Inflammatory macrophage treated with lipopolysaccharide for 1 hour (primary cell): ENCODE measurements at places on chromosomes 1 and 21.

GRCh38 chr1:37865348-37866120 lies 6.1 kb upstream of the MTF1 start:
- no peak for DNase-seq

DNA sequence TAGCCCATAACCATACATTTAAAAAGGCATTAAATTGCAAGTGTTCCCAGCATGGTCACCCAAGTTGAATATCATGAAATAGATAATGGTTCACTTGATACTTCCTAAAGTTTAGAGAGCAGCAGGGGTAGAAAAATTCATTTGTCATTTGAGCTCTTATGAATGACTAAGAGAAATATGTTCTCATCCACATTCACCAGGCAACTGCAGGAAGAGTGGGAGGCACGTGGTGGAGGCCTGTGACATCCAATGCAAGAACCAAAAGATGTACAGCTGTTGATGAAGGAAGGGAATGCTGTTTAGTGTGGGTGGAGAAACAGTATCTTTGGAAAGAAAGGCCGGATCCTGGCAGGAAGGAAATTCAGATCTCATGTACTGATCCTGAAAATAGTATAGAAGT lies 473.1 kb downstream of the ADGRL2 start:
- no peak for DNase-seq

GRCh38 chr21:45438391-45439145 lies 33.6 kb downstream of the COL18A1 start:
- no peak for DNase-seq

- no peak for DNase-seq
Measured at GRCh38 chr1:242212401-242212800, 213.5 kb upstream of the MAP1LC3C start.

- no peak for DNase-seq
Measured at GRCh38 chr1:73623946-73624345, 574.0 kb downstream of the LRRIQ3 start.

- peak; percentile 66 for DNase-seq
Measured at GRCh38 chr1:62514746-62515423, 78.0 kb downstream of the USP1 start.

- DNase-seq = no peak
Measured at GRCh38 chr1:228440761-228441500, 24.3 kb upstream of the TRIM17 start.

DNA sequence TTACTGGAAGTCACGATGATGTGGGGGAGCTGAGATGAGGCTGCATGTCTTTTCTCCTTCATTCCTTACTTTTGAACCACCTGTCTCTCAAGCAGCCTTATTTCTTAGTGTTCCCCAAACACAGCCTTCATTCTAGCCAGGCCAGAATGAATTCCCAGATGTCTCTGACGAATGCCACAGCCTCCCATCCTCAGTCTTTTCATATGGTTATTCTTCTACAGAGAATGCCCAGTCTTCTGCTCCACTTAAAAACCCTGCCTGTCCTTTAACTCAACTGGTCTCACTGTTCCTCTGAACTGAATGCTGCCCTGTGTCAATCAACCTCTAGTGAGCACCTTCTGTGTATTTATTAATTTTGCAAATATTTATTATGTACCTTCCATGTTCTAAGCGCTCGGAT lies 156.2 kb downstream of the PLA2G4A start:
- no peak for DNase-seq

DNA sequence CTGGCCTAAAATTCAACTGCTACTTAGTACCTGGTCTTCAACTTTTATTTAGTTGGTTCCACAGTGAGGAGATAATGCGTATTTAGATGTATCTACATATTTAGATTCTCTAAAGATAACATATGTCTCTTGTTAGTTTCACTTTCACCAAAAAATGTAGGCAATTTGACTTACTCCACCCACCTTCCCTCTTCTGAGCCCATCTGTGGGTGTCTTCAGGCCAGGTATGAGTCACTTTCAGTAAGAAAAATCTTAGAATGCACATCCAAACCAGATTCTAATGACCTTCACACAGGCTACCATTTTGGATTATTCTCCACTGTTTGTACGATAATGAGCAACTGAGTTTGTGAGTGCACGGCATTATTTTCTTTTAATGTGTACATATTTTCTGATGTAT lies 501.7 kb downstream of the NEGR1 start:
- no peak for DNase-seq

- no peak for DNase-seq
Measured at GRCh38 chr1:37035014-37035691, 838 bp upstream of the GRIK3 start.

DNA sequence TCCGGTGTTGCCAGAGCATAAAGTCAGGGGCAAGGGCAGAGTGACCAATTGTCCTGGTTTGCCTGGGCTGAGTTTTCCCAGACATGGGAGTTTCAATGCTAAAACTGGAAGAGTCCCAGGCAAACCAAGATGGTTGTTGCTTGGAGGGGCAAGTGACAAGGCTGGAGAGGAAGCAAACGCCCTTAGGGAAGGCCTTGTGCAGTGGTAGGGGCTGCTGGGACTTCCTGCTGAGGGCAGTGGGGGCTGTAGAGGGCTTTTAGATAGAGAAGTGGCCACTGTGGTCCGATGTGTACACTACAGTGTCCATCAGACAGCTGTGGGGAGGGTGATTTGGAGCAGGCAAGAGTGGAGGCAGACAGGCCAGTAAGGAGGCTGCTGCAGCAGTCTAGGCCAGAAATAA lies 7.0 kb upstream of the CELA2A start:
- DNase-seq = no peak

GRCh38 chr1:1178794-1179331 lies 5.2 kb downstream of the TTLL10 start:
- DNase-seq = no peak

GRCh38 chr1:219959540-219960203 lies 31.3 kb upstream of the SLC30A10 start:
- no peak for DNase-seq

DNA sequence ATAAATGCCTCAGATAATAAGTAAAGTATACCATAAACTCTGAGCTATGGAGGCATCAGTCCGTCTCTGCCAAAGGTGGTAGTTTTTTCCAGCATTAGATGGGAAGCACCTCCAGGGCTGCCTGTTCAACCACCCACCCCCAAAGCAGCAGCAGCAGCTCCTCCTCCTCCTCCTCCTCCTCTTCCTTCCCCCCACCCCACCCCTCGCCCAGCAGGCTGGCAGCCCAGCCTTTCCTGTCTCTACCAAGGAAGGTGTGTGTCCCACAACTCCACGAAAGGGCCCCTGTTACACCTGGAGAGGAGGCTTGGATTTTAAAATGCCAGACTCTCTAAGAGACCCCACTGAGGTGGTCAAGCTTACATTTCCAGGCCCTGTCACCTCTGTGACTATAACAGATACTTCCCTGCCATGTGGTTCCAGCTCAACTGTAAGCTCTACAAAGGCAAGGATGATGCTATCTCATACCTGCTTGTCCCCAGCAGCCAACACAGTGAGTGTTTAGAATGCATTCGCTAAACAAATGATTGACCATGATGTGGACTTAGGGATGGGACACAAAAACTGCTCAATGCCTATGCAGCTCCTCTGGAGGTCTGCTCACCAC lies 76.7 kb downstream of the GFI1 start:
- DNase-seq = no peak

DNA sequence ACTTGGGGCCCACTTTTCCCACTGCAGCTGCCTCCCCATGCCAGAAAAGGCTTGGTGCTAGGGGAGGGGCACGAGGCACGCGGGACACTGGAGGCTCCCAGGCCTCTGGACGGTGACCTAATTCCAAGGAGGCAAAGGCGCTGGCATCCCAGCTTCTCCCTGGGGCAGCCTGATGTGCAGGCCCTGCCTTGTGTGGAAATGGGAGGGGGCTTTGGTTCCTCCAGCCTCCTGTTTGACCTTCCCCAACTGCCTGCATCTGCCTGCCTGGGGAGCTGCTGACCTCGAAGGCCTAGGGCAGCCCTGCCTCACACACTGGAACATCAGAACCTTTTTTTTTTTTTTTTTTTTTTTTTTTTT lies 39.9 kb downstream of the KIAA1614 start:
- no peak for DNase-seq

GRCh38 chr1:98222706-98223105 lies 301.9 kb upstream of the DPYD start:
- DNase-seq = no peak

DNA sequence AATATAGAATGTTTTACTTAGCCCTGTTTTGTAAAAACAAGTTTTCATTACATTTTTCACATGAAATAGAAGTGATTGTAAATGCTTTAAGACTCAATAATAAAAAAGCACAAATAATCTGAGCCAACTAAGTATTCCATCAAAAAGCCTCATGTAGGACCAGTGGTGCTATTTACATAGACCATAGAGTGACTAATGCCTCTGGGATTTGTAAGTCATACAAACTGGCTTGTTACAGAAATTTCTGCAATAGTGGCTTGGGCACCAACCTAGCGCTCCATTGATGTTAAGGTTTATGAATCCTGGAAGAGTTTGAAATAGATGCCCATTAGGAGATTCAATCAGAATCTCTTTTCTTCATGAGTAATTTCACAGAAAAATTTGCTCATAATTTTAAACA lies 31.9 kb downstream of the ZMYM1 start:
- DNase-seq = no peak

DNA sequence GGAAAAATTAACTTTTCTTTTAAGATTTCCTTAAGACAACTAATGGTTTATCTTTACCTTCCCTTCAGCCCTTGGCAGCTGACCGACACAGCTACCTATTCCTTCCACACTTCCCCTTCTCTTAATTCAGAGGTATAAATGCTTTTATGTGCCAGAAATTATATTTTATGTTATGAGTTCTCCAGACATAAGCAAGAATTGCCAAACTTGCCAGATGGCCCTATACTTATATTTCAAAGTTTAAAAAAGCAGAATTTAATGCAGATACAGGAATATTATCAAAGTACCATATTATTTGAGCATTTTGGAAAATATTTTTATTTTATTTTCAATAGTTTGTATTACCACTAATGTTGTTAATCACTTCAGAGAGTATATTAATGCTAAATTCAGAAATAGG lies 445.0 kb downstream of the PTBP2 start:
- no peak for DNase-seq

- DNase-seq = peak; percentile 49
Measured at GRCh38 chr1:183588827-183589226, 1.4 kb downstream of the NCF2 start.

DNA sequence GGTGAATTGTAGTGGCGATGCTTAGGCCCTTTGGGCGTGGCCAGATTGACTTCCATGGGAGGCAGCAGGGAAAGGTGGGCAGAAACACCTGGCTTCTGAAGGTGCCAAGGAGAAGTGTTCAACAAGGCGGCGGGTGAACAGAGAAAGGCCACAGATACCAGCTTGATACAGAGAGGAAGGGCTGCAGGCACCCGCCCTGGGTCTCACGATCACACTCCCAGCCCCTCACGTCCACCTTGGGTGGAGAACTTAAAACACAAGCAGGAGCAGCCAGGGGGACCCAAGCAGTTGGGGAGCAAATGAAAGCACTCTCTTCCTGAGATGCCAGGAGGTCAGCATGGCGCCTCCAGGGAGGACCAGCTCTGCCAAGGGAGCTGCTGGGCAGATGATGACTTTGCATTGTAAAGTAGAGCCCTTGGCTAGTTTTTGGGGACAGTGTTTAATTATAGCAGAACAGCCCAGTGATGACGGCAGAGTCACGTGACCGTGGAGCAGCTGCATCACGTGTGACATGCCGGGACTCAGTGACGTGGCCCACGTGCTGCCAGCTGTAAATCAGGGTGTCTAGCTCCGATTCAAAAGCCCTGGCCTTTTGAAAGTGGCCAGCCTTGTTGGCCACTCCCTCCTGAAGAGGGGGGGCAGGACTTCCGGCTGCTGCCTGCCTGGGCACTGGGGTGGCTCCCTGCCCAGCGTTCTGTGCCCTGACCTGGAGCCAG lies 19.0 kb downstream of the SLC37A1 start:
- peak; percentile 61 for DNase-seq

GRCh38 chr1:42145764-42146625 lies 7.2 kb upstream of the GUCA2B start:
- DNase-seq = no peak

DNA sequence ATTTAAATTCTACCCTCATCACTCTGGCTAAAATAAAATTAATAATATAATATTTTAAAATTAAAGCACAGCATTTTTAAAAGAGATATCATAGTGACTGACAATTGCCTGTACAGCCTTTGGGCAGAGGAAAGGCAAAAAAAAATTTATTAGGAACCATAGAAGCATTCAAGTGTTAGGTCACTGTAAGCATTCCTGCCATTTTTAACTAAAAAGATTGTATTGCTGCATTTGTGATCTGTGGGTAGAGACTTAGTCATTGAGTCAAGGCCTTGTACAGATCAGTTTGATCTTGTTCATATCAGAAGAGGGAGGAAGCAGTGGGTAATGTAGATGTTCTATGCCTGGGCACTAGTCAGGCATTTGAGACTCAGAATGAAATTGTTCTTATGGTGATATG lies 109.9 kb downstream of the LYPLAL1 start:
- no peak for DNase-seq

DNA sequence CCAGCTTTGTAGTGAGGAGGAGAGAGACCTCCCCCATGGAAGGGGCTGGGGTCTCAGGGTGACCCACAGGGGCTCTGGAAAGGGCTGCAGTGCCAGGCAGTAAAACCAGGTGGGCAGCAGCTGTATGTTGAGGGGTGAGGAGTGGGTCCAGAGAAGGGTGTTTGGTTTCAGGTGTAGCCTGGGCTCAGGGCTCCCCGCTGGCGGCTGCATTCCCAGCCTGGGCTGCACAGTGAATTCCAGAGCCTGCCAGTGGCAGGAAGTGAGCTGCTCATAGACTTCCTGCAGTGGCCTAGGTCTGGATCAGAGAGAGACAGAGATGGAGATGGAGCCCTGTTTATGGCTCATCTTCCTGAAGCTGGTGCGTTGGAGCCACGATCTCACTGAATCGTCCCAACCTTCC lies 356.4 kb downstream of the PTPRU start:
- no peak for DNase-seq

DNA sequence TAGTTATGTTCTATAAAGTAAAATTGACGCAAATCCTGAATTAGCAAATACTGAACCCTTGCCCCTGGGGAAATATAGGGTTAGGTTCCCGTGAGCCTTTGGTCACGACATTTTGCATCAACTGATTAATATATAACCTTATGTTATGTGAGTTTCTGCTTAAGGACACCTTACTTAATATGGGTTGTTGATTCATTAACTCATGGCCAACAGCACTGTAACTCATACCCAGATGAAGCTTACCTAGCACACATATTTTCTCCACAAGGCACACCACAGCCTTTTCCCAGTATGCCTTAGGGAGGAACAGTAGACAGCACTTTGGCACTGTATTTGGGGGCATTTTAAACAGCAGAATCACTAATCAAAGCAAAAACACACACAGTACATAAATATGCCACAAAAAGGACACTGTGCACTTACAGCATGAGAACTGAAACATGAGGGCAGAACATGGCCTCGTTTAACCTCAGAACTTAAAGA lies 15.1 kb downstream of the INAVA start:
- no peak for DNase-seq
